SW480 (cell line): ENCODE measurements at places on chromosomes 7 and 10.

DNA sequence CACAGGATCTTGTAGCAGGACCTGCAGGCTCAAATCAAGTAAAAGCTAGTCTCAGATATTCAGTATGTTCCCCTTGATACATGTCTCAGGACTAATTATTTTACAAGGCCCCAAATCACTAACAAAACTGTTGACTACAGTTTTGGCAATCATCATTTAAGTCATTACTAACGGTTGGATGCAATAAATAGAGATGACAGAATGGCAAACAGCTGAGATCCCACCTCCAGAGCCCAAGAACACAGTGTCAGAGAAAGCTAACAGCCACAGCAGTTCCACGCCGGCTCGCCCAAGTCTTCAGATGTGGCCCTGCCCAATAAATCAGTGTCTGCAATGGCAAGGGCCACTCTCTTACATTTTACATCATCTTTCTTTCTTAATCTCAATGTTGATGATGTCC is 87.6 kb downstream of the CTBP2 start:
- no peak for DNase-seq

DNA sequence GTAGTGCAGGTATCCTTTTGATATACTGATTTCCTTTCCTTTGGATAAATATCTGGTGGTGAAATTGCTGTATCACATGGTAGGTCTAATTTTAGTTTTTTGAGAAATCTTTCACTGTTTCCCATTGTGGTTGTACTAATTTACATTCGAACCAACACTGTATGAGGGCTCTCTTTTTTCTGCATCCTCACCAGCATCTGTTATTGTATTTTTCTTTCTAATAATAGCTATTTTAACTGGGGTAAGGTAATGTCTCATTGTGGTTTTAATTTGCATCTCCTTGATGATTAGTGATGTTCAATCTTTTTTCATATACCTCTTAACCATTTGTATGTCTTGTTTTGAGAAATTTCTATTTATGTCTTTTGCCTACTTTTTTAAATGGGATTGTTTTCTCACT is 335.4 kb upstream of the MTPN start:
- DNase-seq: no peak

DNA sequence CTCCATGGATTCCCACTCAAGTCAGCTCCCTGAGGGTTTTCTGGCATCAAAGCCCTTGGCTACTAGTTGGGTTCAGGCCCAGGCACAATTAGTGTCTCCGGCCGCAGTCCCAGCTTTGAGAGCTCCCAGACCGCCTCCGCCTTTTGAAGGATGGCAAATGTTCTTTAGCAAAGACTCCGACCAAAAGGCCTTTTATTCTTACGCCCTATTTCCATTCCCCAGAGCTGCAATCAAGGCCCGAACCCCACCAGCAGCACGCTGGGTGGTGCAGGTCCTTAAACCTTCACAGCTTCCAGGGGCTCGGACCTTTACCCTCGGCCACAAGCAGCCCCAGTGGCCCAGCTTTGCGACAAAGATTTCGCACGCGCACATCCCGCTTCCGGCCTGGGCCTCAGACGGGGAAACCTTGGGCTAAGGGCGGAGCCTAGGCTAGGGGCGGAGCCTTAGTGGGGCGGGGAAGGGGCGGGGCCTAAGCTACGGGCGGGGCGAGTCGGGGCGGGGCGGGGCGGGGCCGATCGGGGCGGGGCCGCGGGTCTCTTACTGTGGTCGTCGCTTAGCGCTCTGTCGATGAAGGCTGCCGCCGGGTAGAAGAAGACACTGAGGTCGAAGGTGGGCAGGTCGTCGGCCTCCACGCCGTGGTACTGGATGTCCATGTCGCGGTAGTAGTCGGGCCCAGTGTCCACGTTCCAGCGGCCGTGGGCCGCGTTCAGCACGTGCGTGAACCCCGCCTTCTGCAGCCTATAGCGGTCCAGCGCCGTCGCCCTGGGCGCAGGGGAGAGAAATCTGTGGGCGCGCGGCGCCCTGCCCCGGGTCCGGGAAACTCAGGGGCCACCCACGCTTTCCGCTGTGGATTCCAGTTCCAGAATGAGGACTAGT is 68.0 kb upstream of the SAMD8 start:
- no peak for DNase-seq

DNA sequence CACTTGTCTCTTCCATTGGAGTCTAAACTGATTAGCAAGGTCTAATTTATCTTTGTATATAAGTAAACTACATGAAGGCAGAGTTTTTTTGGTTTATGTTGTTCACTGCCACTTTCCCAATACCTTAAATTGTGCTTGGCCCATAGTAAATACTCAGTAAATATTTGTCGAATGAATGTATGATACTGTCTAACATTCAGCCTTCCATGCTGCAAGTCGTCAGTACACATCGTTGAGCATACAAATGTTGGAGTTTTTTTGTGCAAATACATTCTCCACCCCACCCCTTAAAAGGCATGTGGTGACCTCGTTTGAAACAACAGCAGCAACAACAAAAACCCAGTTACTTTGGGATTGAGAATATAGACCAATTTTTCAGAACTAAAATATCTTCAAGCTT is 17.4 kb upstream of the IGF2BP3 start:
- no peak for DNase-seq

GRCh38 chr10:132698211-132698751 is 87.7 kb downstream of the NKX6-2 start:
- DNase-seq: no peak

- no peak for DNase-seq
Observed at GRCh38 chr7:148287538-148287937, 303.0 kb upstream of the C7orf33 start.

DNA sequence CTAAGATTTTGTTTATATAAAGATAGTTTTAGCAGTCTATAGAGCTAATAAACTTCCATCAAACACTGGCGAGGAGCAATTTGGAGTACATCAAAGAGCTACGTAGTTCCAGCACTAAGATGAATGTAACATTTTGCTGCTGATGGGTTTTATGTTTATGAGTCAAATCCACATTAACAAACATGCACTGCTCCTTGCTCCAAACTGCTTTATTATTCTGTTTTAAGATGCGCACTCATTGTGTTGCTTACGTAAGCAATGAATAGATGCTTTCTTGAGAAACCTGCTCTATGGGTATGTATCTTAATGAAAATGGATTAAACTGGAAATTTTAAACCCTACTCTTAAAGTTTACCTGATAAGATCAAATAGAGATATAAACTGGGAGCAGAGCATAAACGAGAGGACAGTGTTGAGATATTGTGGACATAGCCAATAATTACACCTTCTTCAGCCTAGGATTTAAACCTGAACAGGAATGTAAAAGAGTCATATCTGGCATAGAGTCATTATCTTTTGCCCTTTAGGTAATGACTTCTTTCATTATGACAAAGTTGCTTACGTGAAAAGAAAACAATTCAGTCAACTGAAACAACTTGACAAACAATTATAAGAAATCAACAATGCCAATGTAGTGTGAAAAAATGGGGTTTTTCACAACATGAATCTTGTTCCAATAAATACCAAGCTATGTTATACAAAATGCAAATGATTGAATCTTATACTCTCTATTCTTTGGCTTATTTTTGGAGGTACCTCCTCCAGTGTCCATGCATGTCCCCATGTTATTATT is 153.5 kb upstream of the MTPN start:
- DNase-seq: no peak

GRCh38 chr10:9052767-9053166 is 998.3 kb downstream of the GATA3 start:
- no peak for DNase-seq

- DNase-seq: no peak
Observed at GRCh38 chr10:31383810-31384588, 65.0 kb downstream of the ZEB1 start.

DNA sequence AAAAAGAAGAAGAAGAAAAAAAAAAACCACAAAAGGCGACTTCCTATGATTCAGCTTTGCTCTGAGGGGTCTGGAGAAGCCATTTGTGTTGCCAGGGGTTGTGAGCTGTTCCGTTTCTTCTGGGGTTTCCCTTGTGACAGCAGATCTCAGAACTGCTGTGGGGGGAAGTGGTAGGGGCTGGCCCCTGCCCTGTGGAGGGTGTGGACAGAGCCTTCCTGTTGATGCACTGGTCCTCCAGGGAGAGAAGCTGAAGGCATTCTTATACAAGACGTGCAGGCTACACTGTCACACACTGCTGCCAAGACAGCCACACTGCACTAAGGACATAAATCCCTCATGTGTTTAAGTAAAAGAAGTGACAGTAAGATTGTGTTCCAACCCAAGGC is 17.3 kb upstream of the CSGALNACT2 start:
- DNase-seq: no peak

DNA sequence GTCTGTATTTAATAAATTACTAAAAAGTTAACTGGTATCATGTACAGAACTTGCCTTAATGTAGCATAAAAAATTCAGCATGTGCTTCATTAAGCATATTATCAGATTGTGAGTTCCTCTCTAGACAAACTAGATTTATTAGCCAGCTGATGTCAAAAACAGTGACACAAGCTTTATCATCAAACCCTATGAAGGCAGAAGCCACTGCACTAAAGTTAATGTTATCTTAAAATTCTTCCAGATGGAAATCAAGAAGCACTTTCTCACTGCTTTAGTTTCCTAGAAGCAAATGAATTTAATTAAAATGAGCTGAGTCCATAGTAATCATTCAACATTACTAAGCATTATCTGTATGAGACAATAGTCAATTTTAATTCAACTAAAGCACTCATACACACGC is 96.4 kb downstream of the ARHGAP12 start:
- DNase-seq: no peak

- DNase-seq: no peak
Observed at GRCh38 chr10:92837456-92837855, 10.9 kb upstream of the EXOC6 start.

- no peak for DNase-seq
Observed at GRCh38 chr7:16432425-16432731, 11.0 kb upstream of the CRPPA start.

DNA sequence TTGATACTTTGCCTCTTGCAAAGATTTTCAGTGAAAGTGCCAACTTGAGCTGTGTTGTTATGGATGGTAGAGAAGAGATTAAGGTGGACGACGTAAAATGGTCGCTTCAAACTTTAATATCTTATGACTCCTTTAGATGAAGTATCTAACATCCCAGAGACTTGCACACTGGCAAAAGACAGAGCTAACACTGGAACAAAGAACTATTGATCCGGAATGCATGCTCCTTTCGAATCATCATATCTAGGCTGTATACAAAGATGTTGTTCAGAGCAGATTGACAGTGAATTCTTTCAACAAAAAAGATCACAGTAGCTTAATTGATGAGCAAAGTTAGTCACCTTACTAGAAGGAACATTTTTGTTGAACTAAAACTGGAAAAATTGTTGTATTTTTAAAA is 592.7 kb downstream of the NXPH1 start:
- DNase-seq: no peak

GRCh38 chr7:114970732-114971131 is 48.8 kb downstream of the MDFIC start:
- DNase-seq: no peak

- DNase-seq: peak; percentile 95
Observed at GRCh38 chr7:100965723-100966541, 3.4 kb upstream of the MUC12 start.

- no peak for DNase-seq
Observed at GRCh38 chr10:131310551-131311401, 745 bp downstream of the TCERG1L start.

DNA sequence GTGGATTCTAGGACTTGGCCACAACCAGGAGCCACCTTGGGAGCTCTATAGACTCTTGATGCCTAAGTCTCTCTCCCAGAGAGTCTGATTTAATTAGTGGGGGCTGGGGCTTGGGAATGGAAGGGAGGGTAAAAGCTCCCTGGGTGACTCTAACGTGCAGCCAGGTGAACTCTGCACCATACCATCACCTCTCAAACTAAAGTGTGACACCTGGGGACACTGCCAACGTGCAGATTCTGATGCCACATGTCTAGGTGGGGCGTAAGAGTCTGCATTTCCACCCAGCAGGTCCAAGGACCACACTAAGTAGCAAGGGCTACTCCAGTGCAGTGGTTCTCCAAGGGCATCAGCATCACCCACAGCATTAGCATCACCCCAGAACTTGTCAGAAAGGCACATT is 28.3 kb downstream of the LRRC20 start:
- DNase-seq: no peak

DNA sequence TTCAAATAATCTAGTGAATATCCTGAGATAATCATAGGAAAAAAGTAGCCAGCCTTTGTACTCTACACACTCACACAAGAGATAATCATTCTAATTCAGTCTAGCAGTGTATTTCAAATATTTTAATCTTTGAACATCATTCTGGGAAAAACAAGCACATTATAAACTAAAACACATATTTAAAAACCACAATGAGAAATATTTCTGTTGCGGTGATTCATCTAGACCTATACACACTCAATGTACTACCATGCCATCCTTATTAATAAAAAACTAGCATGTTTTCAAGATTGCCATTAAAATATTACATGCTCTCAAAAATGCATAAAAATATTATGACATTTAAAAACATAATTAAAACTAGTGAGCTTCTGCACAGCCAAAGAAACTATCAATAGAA is 11.8 kb downstream of the COG5 start:
- DNase-seq: no peak

GRCh38 chr10:97011397-97011796 is 174.4 kb downstream of the SLIT1 start:
- DNase-seq: no peak

GRCh38 chr10:96972264-96972663 is 140.2 kb downstream of the LCOR start:
- DNase-seq: no peak
